ENCODE measurements at places on chromosomes 3 and 15.

GRCh38 chr3:120172070-120172469 is 77.8 kb upstream of the GSK3B start:
- no peaks in the 10 kb centered on the region for H3K36me3 ChIP-seq
- no peak overlapping the region for H3K27ac ChIP-seq
- H3K27me3 ChIP-seq, result no peaks in the 10 kb centered on the region
- no peak overlapping the region for H3K4me3 ChIP-seq

DNA sequence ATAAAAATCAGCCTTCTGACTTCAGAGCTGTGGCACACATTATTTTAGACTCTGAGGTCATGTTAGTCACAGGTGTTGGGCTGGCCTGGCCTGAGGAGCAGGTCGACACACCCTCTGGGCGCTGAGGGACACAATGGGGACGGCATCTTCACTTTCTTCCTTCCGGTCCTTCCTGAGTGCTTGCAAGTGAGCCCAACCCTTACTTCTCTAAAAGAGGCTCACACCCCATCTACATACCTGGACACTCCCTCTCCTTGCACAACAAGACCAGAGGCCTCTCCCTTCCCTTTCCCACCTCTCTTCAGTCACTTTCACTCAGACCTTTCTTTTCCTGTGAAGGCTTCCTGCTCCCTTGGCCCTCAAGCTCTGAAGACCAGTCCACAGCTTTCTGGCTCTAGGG is 85.4 kb downstream of the XXYLT1 start:
- H3K27me3 ChIP-seq, result no peaks in the 10 kb centered on the region
- no peak overlapping the region for H3K4me3 ChIP-seq
- H3K36me3 ChIP-seq, result no peaks in the 10 kb centered on the region
- DNase-seq, result no peak

DNA sequence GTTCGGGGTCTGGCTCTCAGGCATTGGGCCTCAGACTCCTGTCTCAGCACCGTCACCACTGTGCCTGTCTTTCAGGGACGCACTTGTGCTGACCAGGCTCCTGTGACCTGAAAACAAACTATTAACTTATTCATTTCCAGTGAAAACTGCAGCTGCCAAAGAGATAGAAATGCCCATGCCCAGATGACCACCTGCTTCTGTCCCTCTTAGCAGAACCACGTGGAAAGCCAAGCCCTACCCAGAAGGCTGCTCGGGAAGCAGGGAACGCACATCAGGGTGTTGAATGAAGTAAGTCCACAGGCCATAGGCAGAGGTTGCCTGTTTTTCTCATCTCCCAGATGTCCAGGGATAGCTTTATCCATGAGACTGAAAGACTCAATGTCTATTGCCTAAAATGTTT is 219.3 kb downstream of the EBLN2 start:
- no peak overlapping the region for H3K27ac ChIP-seq
- H3K27me3 ChIP-seq, result no peaks in the 10 kb centered on the region
- no peak overlapping the region for H3K4me3 ChIP-seq

- no peak overlapping the region for H3K4me3 ChIP-seq
- no peaks in the 10 kb centered on the region for H3K36me3 ChIP-seq
- H3K27ac ChIP-seq, result no peak overlapping the region
- DNase-seq, result no peak
- peaks cover 38% of the 10 kb centered on the region for H3K4me1 ChIP-seq
Measured at GRCh38 chr15:52233405-52233804, 42.2 kb upstream of the GNB5 start.

Measured in CD4-positive, alpha-beta T cell (primary cell).